ENCODE measurements at places on chromosomes 11 and 22. TPM values are rescaled to one million over a fixed set of nuclear protein-coding genes. Genes with fewer than 3 reads are reported as not detected.

The C11orf21 gene
- total RNA-seq: 12.1 TPM

DNA sequence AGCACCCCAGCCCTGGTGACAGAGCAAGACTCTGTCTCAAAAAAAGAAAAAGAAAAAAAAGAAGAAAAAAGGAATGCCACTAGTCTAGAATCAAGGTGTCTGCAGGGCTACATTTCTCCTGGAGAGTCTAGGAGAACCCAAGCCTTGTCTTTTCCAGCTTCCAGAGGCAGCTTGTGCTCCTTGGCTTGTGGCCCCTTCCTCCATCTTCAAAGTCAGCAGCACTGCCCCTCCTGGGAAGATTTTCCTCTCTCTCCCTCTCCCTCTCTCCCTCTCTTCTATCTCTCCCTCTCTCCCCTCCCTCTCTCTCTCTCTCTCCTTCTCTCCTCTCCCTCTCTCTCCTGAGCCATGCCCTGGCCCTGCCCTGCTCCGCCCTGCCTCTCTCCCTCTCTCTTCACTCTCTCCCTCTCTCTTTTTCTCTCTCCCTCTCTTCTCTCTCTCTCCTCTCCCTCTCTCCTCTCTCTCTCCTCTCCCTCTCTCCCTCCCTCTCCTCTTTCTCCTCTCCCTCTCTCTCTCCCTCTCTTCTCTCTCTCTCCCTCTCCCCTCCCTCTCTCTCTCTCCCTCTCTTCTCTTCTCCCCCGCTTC lies 97.7 kb upstream of the FGF3 start:
- DNase-seq: no peak
- no peaks in the 10 kb centered on the region for H3K36me3 ChIP-seq

The RHOD gene
- 12.2 TPM for total RNA-seq

GRCh38 chr11:43907028-43907975 lies 26.7 kb downstream of the ALKBH3 start:
- DNase-seq: no peak
- H3K4me3 ChIP-seq: no peak overlapping the region
- H3K4me1 ChIP-seq: peaks cover 28% of the 10 kb centered on the region
- H3K36me3 ChIP-seq: peaks cover 65% of the 10 kb centered on the region
- H3K27ac ChIP-seq: no peak overlapping the region

DNA sequence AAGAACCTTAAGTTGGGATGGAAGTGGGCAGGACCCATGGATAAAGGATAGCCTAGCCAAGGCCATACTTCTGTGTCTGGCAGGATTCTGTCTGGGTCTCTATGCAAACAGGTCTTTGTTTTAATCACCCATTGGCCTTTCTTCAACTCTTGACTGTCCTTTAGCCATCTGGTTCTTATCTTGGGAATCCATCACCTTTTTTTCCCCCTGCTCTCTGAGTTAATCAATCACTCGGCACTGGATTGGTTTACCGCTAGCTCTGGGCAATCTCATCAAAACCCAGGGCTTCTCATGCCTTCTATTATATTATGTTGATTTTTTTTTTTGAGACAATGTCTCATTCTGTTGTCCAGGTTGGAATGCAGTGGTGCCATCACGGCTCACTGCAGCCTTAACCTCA lies 1.8 kb upstream of the RNF169 start:
- H3K36me3 ChIP-seq: no peaks in the 10 kb centered on the region
- no peak for DNase-seq
- H3K27me3 ChIP-seq: no peaks in the 10 kb centered on the region
- H3K4me3 ChIP-seq: no peak overlapping the region
- H3K27ac ChIP-seq: no peak overlapping the region
- peaks cover 26% of the 10 kb centered on the region for H3K4me1 ChIP-seq

- no peaks in the 10 kb centered on the region for H3K36me3 ChIP-seq
- no peak overlapping the region for H3K4me3 ChIP-seq
- no peaks in the 10 kb centered on the region for H3K27me3 ChIP-seq
- H3K4me1 ChIP-seq: peaks cover 53% of the 10 kb centered on the region
- H3K27ac ChIP-seq: peak overlapping the region; percentile 22
Measured at GRCh38 chr11:73461964-73462363, 85.8 kb downstream of the RELT start.

DNA sequence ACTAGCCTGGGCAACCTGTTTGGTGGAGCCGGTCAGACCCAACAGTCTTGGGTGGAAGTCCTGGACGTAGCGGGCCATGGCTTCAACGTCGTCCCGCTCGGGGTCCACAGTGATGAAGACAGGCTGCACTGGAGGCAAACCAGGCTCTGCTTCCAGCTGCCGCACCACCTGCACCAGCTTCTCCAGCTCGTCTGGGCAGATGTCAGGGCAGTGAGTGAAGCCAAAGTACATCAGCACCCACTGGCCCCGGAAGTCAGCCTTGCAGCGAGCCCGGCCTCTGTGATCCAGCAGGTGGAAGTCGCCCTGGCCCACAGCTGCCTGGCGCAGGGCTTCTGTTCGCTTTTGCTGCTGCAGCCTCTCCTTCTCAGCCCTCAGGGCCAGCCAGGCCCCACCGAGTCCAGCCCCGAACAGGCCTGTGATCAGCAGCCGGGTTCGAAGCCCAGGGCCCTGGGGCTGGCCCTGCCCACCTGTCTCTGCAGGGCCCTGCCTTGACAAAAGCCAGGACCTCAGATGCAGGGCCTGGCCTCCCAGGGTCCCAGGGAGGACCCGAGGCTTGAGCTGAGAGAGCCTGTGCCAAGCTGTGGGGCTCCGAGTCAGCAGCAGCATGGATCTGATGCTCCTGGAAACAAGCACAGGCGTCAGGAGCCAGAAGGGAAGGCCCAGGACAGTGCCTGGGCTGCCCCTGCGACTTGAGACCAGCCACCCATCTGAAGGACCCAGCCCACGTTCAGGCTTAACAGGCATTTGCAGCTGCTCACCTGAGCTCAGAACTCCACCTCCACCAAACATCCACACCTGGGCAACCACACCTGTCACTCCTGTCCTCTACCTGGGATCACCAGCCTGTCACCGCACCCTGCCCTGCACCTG lies 1.4 kb downstream of the SCO2 start:
- H3K4me1 ChIP-seq: peaks cover 41% of the 10 kb centered on the region
- H3K27ac ChIP-seq: no peak overlapping the region
- peak overlapping the region; percentile 79 for H3K4me3 ChIP-seq
- no peak for DNase-seq
- H3K36me3 ChIP-seq: peaks cover 51% of the 10 kb centered on the region
- H3K27me3 ChIP-seq: no peaks in the 10 kb centered on the region

GRCh38 chr11:74670171-74670570 lies 61.1 kb downstream of the CHRDL2 start:
- H3K27me3 ChIP-seq: no peaks in the 10 kb centered on the region
- no peak overlapping the region for H3K4me3 ChIP-seq
- DNase-seq: no peak

DNA sequence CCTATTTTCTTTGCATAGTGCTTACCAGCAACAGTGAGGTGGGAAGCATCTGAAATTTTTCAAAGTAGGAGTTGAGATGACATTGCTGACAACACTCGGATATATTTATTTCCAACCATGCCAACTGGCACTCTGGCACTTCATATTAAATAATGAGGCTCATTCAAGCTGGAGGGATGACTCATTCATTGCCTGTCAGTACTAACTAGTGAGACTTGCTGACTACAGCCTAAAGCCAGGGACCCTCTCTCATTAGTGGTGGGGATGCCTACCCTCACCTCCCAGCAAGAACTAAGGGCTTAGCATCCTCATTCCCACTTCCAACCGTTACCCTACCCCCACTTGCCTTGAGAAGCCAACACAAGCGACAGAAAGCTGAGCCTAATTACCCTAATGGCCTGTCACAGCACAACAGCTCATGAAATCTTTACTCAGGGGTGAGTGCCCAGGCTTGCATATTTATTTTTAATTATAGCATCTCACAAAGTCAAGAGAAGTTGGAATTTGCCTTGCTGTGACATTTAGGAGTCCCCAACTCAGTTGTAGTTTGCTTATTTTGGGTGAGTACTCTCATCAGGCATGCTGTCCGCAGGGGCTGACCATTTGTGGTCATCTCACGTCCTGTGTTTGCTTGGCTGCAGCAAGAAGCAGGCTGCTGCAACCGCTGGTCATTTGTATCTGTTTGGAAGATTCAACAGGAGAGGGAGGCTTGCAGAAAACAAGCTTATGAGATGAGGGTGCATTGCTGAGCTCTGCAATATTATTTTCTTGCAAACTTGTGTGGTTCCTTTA lies 181.6 kb upstream of the POU2AF2 start:
- no peak for DNase-seq
- no peak overlapping the region for H3K27ac ChIP-seq
- H3K4me3 ChIP-seq: no peak overlapping the region
- H3K36me3 ChIP-seq: no peaks in the 10 kb centered on the region

DNA sequence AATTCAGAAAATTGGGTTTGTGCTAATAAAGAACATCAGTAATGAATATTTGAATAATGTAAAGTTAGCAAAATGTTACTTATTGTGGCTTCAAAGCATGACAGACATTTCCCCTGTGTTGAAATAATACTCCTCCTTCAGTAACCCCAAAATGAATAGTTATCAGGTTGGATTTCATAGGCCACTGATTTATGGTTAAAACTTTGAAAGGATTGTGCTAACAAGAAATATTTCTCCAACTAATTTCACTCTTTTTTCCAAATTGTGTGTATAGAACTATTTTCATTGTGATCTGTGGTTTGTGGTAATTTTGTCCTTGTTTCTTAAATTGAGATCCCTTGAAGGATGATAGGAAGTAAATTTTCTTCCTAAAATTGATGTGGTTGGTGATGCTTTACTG lies 7.9 kb downstream of the DDX10 start:
- no peak overlapping the region for H3K4me3 ChIP-seq
- H3K27ac ChIP-seq: no peak overlapping the region

The SHANK3 gene
- 50.6 TPM for total RNA-seq
